ENCODE measurements at places on chromosomes 12 and 14. TPM values are rescaled to one million over a fixed set of nuclear protein-coding genes. Genes with fewer than 3 reads are reported as not detected.

FAM186B gene
- 3.0 TPM for polyA plus RNA-seq

VRTN gene
- polyA plus RNA-seq, result 0.03 TPM

OASL gene
- polyA plus RNA-seq, result 0.46 TPM

ALKBH1 gene
- 13.1 TPM for polyA plus RNA-seq

HPD gene
- 0.34 TPM for polyA plus RNA-seq

CPNE6 gene
- polyA plus RNA-seq, result not detected

KLRF1 gene
- polyA plus RNA-seq, result 0.85 TPM

TBX5 gene
- polyA plus RNA-seq, result 65.4 TPM
